ENCODE measurements at places on chromosomes 13 and 19.

- peaks cover 6% of the 10 kb centered on the region for H3K4me1 ChIP-seq
- no peak overlapping the region for H3K4me3 ChIP-seq
- peaks cover 6% of the 10 kb centered on the region for H3K27me3 ChIP-seq
- no peak for DNase-seq
- no peak overlapping the region for H3K27ac ChIP-seq
Measured at GRCh38 chr13:26485786-26486185, 71.7 kb upstream of the WASF3 start.

- no peaks in the 10 kb centered on the region for H3K27me3 ChIP-seq
- peaks cover 3% of the 10 kb centered on the region for H3K4me1 ChIP-seq
- H3K27ac ChIP-seq, result no peak overlapping the region
- DNase-seq, result no peak
- no peak overlapping the region for H3K4me3 ChIP-seq
- H3K36me3 ChIP-seq, result peaks cover 12% of the 10 kb centered on the region
Measured at GRCh38 chr13:95258619-95259194, 42.5 kb downstream of the ABCC4 start.

DNA sequence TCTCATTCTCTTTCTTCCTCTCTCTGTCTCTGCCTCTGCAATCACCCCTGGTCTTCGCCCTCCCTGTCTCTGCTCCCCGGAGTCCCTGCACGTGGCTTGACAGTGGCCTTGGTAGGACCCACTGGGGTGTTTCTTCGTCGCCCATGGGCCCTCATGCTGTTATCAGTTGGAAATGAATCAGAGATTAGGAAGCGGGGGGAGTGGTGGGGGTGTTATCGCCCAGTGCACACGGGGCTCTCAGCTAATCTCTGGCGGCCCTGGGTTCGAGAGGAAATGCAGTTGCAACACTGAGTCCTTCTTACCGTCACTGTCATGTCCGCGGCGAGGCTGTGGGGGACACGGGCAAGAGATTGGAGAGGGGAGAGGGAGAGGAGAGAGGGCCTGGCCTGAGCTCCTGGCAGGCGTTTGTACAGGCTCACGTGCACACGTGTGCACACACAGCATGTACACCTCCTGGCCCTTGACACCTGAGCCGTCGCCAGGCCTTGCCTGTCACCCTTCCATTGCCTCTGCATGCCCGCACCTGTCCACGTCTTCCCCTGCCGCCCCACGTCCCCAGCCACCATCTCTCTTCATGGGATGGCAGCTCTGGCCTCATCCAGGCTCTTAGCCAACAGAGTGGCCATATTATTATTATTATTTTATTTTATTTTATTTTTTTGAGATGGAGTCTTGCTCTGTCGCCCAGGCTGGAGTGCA lies 37.8 kb upstream of the SLC7A10 start:
- peaks cover 8% of the 10 kb centered on the region for H3K4me1 ChIP-seq
- DNase-seq, result no peak
- H3K27ac ChIP-seq, result no peak overlapping the region
- H3K27me3 ChIP-seq, result peaks cover 10% of the 10 kb centered on the region
- no peaks in the 10 kb centered on the region for H3K36me3 ChIP-seq

GRCh38 chr13:113995051-113995601 lies 21.2 kb upstream of the C13orf46 start:
- DNase-seq, result no peak
- no peak overlapping the region for H3K27ac ChIP-seq
- no peaks in the 10 kb centered on the region for H3K27me3 ChIP-seq
- peaks cover 16% of the 10 kb centered on the region for H3K36me3 ChIP-seq

DNA sequence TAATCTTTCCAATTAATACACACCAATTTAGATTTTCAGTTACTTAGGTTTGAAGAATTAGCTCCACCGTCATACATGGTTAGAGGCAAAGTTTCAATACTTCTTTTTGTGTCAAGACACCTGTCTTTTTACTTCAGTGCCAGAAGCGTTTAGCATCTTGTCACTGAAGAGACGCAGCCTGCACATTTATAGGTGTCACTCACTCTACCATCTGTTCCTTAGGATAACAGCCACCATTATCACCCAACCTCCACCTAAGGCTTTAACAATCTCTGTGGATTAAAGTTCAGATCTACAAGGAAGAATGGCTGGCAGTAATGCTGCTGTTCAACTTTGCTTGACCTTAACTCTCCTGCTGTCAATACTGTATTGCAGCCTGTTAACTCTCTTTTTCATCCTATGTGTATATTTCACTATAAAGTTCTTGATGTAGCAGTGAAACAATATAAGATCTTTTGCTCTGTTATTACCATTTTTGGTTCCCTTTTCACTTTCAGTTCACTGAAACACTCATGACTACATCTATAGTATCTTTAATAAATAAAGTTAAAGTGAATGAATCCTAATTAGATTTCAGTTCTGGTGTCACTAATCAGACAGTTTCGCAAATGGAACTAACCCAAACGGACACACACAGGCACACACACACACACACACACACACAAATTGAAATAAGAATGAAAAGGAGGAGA lies 435.6 kb downstream of the PCDH9 start:
- no peak overlapping the region for H3K27ac ChIP-seq
- H3K27me3 ChIP-seq, result no peaks in the 10 kb centered on the region
- no peak for DNase-seq
- no peaks in the 10 kb centered on the region for H3K4me1 ChIP-seq
- H3K4me3 ChIP-seq, result no peak overlapping the region

DNA sequence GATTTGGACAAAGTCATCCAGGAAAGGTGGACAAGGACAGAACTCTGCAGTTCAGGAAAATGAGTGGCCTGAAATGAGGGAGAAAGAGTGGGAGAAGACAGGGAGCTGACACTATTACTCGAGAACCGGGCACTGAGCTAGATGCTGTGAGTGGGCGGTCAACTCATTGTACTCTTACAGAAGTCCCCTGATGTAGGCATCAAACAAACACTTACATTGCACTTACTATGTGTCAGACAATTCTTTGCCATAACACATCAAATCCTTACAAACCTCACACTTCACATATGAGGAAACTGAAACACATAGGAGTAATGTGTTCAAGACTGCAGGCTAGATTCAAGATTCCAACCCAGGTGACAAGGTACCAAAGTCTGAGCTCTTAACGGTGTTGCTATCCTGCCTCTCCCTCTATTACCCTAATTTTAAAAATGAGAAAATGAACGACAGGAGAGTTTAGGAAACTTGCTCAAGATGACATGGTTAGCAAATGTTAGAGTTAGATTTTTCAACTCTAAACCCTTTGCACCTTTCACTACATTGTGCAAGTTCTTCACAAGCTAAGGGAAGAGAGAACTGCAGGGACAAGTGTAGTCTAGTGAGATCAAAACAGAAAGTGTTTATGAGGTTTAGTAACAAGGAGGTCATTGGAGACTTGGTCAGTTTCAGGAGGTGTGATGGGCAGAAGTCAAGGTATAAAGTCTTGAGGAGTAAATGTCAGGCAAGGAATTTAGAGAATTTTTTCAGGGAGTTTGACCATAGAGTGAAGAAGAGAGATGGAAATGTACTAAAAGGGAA lies 4.9 kb upstream of the MEDAG start:
- no peaks in the 10 kb centered on the region for H3K36me3 ChIP-seq
- no peak overlapping the region for H3K27ac ChIP-seq
- no peak for DNase-seq
- H3K4me3 ChIP-seq, result no peak overlapping the region
- peaks cover 67% of the 10 kb centered on the region for H3K27me3 ChIP-seq
- H3K4me1 ChIP-seq, result peaks cover 7% of the 10 kb centered on the region

DNA sequence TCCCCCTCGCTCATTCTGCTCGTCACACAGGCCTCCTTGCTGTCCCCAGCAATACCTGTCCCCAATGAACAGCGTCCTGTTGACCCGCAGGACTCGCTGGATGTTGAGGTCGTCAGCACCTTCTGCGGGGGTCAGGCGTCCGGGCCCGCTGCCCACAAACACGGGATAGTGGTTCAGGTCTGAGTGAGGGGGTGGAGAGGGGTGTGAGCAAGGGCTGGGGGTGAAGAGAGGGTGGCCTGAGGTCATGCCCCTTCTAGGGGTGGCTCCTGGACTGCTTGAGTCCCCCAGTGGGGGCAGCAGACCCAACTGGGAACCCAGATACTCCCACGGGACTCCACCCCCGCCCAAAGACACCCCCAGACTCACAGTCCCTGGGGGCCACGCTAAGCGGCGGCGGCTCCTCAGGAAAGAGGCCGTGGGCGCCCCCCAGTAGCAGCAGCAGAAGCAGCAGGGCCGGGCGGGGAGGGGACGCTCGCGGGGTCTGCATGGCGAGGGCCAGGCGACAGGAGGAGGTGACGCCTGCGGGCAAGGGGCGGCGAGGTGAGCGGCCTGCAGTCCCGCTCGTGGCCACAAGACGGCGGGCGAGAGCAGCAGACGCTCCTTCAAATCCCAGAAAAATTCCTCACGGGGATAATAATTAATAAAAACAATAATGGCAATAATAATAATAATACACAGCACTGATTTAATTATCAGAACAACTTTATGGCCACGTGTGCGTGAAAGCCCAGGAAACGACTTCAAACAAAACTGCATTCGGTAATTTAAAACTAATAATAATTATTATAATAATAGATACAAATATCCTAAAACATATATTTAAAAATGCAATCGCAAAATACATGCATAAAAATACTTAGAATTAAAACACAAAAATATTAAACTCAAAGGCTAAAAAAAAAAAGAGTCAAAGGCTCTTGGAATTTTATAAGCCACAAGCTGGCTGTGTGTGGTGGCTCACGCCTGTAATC lies 1.2 kb downstream of the SEMA6B start:
- DNase-seq, result no peak
- peaks cover 4% of the 10 kb centered on the region for H3K27me3 ChIP-seq
- no peaks in the 10 kb centered on the region for H3K4me1 ChIP-seq
- H3K27ac ChIP-seq, result no peak overlapping the region
- H3K4me3 ChIP-seq, result no peak overlapping the region

DNA sequence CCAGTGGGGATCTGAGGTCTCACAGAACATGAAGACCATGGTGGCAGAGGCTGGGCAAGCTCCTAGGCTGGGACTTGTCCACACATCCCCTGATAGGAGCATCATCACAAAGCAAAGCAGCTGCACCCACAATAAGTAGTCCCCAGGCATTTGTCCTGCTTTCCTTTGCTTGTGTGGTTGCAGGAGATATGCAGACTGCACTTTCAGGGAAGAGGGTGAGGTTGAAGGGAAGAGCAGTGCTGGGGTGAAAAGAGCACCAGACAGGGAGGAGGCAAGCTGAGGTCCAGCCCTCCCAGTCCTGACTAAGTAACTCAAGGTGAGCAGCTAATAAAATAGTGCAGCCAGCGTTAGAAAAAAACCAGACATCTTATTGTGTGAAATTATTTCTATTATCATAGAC lies 383.6 kb downstream of the UQCRFS1 start:
- no peak overlapping the region for H3K27ac ChIP-seq
- DNase-seq, result no peak
- H3K36me3 ChIP-seq, result no peaks in the 10 kb centered on the region

- H3K36me3 ChIP-seq, result peaks cover 38% of the 10 kb centered on the region
- H3K27me3 ChIP-seq, result no peaks in the 10 kb centered on the region
- no peak for DNase-seq
- no peak overlapping the region for H3K4me3 ChIP-seq
- H3K27ac ChIP-seq, result no peak overlapping the region
Measured at GRCh38 chr19:13995878-13996765, 10.0 kb downstream of the RFX1 start.

GRCh38 chr13:98260357-98261164 lies 83.5 kb upstream of the RNF113B start:
- H3K27ac ChIP-seq, result no peak overlapping the region
- no peaks in the 10 kb centered on the region for H3K4me1 ChIP-seq
- no peaks in the 10 kb centered on the region for H3K27me3 ChIP-seq
- no peak for DNase-seq
- H3K4me3 ChIP-seq, result no peak overlapping the region
- no peaks in the 10 kb centered on the region for H3K36me3 ChIP-seq

GRCh38 chr19:6412447-6413091 lies 12.0 kb downstream of the KHSRP start:
- peaks cover 5% of the 10 kb centered on the region for H3K36me3 ChIP-seq
- no peak overlapping the region for H3K4me3 ChIP-seq
- no peaks in the 10 kb centered on the region for H3K4me1 ChIP-seq

DNA sequence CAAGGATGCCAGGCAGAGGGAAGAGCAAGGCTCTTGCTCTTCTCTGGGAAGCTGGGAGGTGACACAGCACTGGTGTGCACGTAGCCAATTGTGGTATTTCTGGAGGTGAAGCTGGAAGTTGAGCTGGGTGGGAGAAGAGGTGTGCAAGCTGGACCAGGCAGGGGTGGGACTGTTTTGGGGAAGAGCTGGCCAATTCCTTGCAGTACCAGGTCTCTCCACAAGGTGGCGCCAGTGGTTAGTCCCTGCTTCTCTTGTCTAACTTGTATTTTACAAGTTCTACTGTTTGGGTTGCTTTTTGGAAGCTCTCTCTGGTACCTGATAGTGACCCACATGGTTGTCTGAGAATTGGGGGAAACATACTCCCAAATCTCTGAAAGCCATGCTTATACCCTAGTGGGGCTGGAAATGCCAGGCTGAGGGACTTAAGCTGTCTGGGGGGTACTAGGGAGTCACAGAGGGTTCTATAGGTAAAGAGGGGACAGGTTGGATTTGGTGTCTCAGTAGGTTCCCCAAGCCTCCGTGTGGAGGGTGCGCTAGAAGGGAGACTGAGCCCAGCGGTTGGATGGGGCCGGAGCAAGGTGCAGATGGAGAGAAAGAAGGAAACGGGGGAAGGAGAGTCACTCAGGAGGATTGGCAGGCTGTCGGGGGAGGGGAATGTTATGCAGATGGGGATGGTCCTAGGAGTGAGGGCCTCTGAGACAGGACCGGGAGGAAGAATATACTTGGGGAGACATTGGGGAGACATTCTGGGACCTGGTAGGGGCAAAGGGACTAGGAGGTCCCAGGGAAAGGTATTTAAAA lies 3.0 kb downstream of the HPN start:
- peak; percentile 36 for DNase-seq
- H3K4me1 ChIP-seq, result peaks cover 26% of the 10 kb centered on the region
- H3K27ac ChIP-seq, result no peak overlapping the region
- H3K27me3 ChIP-seq, result peaks cover 6% of the 10 kb centered on the region

DNA sequence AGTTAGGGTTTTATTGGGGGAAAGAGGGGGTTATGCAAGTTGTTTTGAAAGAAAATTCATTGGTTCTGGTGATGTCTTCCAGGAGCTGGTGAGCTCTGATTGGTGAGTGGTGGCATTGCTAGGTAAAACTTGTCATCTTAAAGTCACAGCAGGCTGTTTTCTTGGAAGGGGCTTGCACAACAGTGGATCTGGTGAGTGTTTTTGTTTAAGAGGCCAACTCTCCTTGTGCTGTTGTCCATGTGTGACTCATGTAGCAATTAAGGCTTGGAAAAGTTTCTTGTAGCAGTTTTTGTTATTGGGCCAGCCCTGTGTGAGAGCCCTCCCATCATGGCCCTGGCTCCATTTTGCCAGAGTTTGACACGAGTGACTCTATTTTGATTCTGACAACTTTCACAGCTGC lies 109.4 kb downstream of the RFC3 start:
- H3K4me3 ChIP-seq, result no peak overlapping the region
- H3K27ac ChIP-seq, result no peak overlapping the region
- no peaks in the 10 kb centered on the region for H3K4me1 ChIP-seq
- H3K36me3 ChIP-seq, result no peaks in the 10 kb centered on the region
- no peak for DNase-seq

- no peaks in the 10 kb centered on the region for H3K27me3 ChIP-seq
- H3K4me1 ChIP-seq, result peaks cover 32% of the 10 kb centered on the region
- peaks cover 28% of the 10 kb centered on the region for H3K36me3 ChIP-seq
- no peak overlapping the region for H3K4me3 ChIP-seq
Measured at GRCh38 chr13:24606486-24607170, 73.6 kb upstream of the ATP12A start.
